ENCODE measurements at places on chromosomes 3 and 15.

- DNase-seq, result no peak
These were observed 19.0 kb downstream of the TBC1D2B start for GRCh38 chr15:78058401-78058935.

DNA sequence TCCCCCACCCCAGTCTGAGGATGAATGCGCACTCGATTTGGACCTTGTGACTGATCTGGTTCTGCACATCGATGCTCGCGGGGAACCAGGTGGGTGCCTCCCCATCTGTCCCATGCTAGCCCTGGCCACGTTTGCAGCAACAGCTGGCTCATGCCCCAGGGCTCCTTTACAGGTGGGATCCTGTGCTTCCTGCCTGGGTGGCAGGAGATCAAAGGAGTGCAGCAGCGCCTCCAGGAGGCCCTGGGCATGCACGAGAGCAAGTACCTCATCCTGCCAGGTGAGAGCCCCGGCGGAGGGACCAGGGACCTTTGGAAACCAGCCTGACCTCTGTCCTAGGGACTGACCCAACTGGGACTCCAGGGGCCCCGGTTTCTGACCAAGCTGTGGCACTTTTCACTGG, 44.3 kb downstream of the DHX30 start:
- no peak for DNase-seq

- DNase-seq, result no peak
These were observed 63.7 kb upstream of the PRR23C start for GRCh38 chr3:139108253-139108969.

GRCh38 chr3:55604402-55604801, 117.3 kb upstream of the WNT5A start:
- DNase-seq, result no peak

DNA sequence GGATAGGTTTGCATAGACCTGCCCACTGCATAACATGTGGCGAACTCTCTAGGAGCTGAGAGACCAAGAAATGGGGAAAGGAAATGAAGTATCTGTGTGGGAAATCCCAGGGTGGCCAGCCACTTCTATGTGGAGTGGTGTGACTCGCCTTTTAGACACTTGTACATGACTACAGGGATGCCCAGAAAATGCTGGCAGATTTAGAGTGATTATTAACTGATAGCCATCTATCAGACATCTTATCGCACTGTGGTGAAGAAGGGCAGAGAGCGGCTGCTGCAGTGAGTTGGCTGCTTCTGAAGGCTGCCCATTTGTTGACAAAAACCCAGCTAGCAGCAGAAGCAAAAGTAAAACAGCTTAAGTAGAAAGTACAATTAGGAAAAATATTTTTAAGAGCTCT, 18.1 kb upstream of the STAC start:
- no peak for DNase-seq

- DNase-seq, result no peak
These were observed 12.6 kb upstream of the ST6GAL1 start for GRCh38 chr3:186917512-186918312.

DNA sequence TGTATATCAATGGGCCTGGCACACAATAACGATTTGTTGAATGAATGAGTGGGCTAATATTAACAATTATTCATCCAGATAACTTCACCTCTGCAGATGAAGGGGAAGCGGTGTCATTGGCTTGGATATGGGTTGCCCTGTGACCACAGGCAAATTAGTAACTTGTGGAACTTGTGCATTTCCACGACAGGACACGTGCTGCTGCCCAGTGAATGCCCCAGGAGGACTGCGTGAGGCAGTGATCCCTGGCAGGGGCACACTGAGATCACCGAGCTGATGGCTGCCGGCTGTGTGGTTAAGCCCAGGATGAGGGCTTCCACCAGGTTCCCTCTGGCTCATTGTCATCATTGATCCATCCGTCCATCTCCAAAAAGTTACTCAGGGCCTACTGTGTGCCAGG, 84.1 kb upstream of the HACD2 start:
- DNase-seq, result no peak

DNA sequence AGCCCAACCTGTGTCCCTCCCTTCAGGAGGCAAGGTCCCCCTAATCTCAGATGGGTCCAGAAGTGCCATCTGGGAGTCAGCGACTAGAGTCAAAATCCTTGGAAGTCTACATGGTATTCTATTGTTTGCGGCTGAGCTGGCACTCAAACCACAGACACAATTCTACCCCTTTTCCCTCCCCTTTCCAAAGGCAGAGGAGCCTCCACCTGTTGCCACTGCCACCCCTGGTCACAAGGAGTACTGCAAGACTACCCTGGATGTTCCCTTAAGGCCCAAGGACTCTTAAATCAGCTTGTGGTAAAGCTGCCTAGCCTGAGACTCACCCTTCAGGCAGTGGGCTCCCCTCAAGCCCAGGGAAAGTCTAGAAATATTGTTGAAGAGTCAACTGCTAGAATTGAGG, 4.3 kb upstream of the OR5H6 start:
- no peak for DNase-seq

- DNase-seq, result no peak
These were observed 51.6 kb downstream of the LINGO1 start for GRCh38 chr15:77580996-77581682.

DNA sequence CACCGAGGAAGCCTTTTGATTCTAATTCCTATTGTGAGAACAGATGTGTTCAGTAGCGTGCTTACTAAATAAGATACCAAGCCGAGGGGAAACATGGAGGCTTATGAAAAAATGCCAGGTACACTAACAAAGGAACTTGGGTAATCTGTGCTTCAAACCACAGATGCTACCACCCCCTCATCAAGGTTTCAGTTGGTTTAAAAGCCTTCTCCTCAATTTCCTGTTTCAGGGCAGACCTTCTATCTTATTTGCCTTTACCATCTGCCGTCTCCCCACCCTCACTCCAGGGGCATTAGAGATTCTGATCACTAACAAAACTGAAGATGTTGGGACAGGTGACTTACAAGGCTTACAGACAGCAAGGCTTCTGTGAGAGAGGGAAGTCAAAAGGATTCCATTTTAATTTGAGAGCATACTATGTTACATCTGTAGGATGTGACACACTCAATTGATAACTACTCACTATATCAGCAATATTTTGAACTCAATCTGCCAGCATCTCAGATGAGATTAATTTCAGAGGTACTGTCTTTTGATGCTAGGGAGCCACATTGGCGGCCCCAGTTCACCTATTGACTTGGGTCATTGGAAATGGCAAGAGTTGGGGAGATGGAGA, 60.6 kb upstream of the PLCL2 start:
- DNase-seq, result no peak

GRCh38 chr15:77533578-77534430, 98.9 kb downstream of the LINGO1 start:
- no peak for DNase-seq

- no peak for DNase-seq
These were observed 8.1 kb downstream of the FBXO40 start for GRCh38 chr3:121601212-121601812.

DNA sequence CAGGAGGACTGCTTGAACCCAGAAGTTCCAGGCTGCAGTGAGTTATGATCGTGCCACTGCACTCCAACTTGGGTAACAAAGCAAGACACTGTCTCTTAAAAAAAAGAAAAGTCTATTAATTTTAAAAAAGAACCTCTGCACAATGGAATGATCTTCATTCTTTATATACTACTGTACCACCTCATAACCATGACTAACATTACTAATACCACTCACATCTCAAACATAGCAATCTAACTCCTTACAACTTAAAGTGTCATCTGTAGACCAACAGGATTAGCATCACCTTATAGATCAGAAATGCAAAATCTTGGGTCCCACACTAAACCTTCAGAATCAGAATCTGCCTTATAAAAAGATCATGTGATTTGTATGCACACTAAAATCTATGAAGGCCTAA, 48.8 kb upstream of the MAP4 start:
- DNase-seq, result no peak

GRCh38 chr3:72555714-72556113, 292.5 kb downstream of the SHQ1 start:
- no peak for DNase-seq

DNA sequence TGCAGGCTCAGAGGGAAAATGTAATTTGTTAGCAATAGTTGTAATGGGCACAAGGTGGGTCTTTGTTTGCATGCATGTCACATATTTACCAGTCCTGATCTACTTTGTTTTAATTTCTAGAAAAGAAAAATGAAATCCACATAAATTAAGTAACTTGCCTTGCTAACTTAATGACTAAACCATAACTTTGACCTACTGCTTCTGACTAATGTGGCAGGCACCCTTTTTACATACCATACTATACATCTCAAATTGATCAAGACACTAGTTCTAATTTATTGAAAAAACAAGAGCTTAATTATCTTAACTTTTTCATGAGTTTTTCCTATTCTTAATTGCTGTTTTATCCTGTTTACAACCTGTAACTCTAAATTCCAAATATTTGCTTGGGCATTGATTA, 93.2 kb downstream of the ATP11B start:
- no peak for DNase-seq

DNA sequence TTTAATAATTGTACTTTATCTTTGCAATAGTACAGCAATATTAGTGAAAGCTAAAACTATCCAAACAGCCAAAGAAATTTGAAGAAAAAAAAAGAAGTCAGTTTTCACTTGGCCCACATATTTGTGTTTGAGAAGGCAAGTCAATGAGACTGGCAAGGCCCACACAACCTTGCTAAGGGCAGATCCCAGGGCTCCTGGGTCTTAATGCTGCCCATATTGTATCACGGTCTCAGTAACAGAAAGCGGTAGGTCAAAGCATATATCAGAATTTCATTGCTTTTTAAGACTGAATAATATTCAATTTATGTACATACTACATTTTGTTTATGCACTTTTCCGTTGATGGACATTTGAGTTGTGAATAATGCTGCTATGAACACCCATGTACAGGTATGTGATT, 262.0 kb upstream of the TOPAZ1 start:
- no peak for DNase-seq

GRCh38 chr3:98070840-98071239, 16.1 kb upstream of the OR5AC2 start:
- DNase-seq, result no peak

DNA sequence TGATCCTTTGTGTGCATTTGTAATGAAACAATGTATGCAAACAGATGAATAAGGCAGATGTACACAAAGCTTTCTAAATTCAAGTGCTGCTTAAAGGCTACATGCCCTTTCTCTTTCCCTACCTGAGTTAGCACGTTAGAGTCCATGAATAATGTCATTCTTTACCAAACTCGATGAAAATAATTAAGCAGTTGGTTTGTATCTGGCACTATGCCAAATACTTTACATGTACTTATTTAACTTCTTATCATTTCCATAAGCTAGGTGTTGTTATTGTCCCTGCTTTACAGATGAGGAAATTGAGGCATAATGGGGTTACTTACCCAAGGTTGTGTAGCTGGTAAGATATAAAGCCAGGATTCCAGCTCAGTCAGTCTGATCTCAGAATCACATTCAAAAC, 2.4 kb downstream of the GPR171 start:
- DNase-seq, result no peak

DNA sequence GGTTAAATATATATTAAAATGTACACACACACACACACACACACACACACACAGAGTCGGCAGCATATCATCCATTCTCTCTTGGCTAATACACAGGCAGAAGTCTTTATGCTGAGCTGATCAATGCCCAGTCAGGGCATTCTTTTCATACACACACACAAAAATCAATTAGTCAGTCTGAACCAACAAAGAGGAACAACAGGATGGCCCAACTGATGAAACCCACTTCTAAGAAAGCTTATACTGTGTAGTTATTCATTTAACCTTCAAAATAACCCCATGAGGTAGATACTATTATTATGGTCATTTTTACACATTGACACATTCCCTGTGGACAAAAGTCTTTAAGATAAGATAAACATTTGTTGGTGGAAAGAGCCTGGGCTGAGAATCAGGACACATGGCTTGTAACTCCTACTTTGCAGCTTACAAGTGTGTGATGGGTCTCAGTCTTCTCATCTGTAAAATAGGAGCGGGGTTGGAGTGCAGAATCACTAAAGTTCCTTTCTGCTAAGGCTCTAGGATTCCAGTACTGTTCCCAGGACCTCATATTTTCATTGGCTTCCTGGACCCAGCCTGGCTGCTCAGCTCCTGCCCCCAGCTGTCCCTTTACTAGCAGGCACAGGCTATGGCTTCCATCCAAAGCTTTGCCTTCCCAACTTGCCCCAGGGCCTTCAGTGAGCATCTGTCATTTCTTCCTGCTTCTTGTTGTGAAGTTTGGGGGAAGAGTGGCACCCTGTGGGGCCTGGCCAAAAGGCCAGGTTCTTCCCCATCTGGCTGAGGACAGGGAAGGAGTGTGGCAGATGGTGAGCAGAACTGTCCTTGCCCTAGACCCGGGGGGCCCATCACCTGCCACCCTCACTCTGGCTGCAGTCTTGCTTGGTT, 27.2 kb upstream of the GLCE start:
- DNase-seq, result peak; percentile 12

GRCh38 chr3:194675081-194675640, 3.2 kb upstream of the LSG1 start:
- no peak for DNase-seq
